Fibroblast of mammary gland (primary cell): ENCODE measurements at places on chromosomes 7 and 10.

GRCh38 chr7:78953726-78954363, 499.6 kb downstream of the MAGI2 start:
- peak; percentile 12 for DNase-seq

- DNase-seq, result no peak
These were observed 70.6 kb downstream of the NPS start for GRCh38 chr10:127619546-127620325.

- no peak for DNase-seq
These were observed 430.2 kb upstream of the KCND2 start for GRCh38 chr7:119842786-119843185.

GRCh38 chr7:157522189-157522588, 185.4 kb downstream of the DNAJB6 start:
- DNase-seq, result no peak

DNA sequence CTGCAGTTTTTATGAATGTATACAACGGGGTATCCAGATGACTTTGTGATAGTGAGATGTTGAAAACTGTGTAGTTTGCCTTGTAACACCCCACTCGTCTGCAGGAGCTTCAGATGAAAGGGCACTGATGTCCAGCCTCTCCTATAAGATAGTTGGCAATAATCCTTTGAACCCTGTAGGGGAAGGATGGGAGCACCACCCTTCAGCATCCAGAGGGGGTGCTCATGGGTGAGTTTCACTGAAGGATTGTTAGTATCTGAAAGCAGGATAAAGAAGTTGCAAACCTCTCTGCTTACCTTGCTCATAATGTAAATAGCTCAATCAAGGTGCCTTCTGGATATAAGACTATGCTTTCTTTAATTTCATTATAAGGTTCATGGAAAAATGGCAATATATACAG, 201.5 kb downstream of the TMEM178B start:
- DNase-seq, result no peak

DNA sequence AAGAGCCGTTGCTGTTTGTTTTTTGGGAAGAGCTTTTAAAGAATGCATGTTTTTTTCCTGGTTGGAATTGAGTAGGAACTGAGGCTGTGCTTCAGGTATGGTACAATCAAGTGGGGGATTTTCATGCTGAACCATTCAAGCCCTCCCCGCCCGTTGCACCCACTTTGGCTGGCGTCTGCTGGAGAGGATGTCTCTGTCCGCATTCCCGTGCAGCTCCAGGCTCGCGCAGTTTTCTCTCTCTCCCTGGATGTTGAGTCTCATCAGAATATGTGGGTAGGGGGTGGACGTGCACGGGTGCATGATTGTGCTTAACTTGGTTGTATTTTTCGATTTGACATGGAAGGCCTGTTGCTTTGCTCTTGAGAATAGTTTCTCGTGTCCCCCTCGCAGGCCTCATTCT, 31.6 kb downstream of the PFKFB3 start:
- no peak for DNase-seq

- no peak for DNase-seq
These were observed 63.0 kb downstream of the PIP4K2A start for GRCh38 chr10:22651276-22651980.

GRCh38 chr10:106493751-106494150, 670.8 kb downstream of the SORCS1 start:
- no peak for DNase-seq

GRCh38 chr7:123552641-123553040, 5.0 kb downstream of the NDUFA5 start:
- DNase-seq, result no peak

- DNase-seq, result no peak
These were observed 617.9 kb upstream of the GRM3 start for GRCh38 chr7:86025807-86026206.
